ENCODE measurements at places on chromosomes 11 and 22. TPM values are rescaled to one million over a fixed set of nuclear protein-coding genes. Genes with fewer than 3 reads are reported as not detected.

- DNase-seq: no peak
- H3K4me1 ChIP-seq: no peaks in the 10 kb centered on the region
- H3K4me3 ChIP-seq: no peak overlapping the region
- no peaks in the 10 kb centered on the region for H3K27me3 ChIP-seq
- no peak overlapping the region for H3K27ac ChIP-seq
These were observed 951.6 kb downstream of the DLG2 start for GRCh38 chr11:84675396-84676025.

- peak; percentile 32 for DNase-seq
- H3K4me3 ChIP-seq: no peak overlapping the region
- peaks cover 35% of the 10 kb centered on the region for H3K36me3 ChIP-seq
- H3K4me1 ChIP-seq: no peaks in the 10 kb centered on the region
- no peak overlapping the region for H3K27ac ChIP-seq
These were observed 25.7 kb downstream of the DRD4 start for GRCh38 chr11:662689-663274.

- no peaks in the 10 kb centered on the region for H3K27me3 ChIP-seq
- no peaks in the 10 kb centered on the region for H3K36me3 ChIP-seq
- peak; percentile 51 for DNase-seq
These were observed 1.2 kb downstream of the DDX6 start for GRCh38 chr11:118789501-118790356.

- H3K4me3 ChIP-seq: no peak overlapping the region
- no peak for DNase-seq
- H3K27me3 ChIP-seq: peaks cover 39% of the 10 kb centered on the region
- H3K36me3 ChIP-seq: no peaks in the 10 kb centered on the region
These were observed 284.0 kb downstream of the KIRREL3 start for GRCh38 chr11:126716456-126717083.

GRCh38 chr22:41998361-41999261 is at the start of gene WBP2NL:
WBP2NL (plus strand) TSS chr22:41998788; CDS start chr22:41998819, 31 bp downstream.
- H3K4me3 ChIP-seq: peak within 1 kb of the TSS; percentile 74
- H3K27ac ChIP-seq: peak within 1 kb of the TSS; percentile 62
- peaks cover 23% of the 10 kb centered on the region for H3K4me1 ChIP-seq
- H3K27me3 ChIP-seq: peaks cover 13% of the 10 kb centered on the region
- H3K36me3 ChIP-seq: no peaks in the 10 kb centered on the region

GRCh38 chr11:2849994-2850770 is 35.4 kb downstream of the CDKN1C start:
- no peak overlapping the region for H3K4me3 ChIP-seq
- no peaks in the 10 kb centered on the region for H3K36me3 ChIP-seq
- no peaks in the 10 kb centered on the region for H3K4me1 ChIP-seq
- no peaks in the 10 kb centered on the region for H3K27me3 ChIP-seq
- no peak overlapping the region for H3K27ac ChIP-seq

GRCh38 chr11:1881442-1882264 is 10.0 kb downstream of the PRR33 start:
- H3K4me3 ChIP-seq: no peak overlapping the region
- DNase-seq: no peak

DNA sequence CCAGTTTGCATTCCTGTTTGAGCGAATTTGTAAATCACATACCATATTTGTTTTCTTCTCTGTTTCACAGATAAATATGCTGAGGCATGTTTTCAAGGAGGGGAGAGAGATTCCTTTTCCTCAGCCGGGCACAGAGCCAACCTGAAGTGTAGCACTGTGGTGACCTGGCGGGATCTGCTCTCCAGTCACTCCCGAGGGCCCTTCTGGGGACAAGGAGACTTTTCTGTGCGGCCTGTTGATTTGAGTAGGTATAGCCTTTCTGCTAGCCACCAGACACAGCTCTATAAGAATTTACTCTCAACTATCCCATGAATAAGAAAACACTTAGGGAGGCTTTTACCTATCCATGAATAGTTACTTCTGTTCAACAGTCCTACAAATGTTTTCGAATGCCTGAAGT is 63.5 kb upstream of the FDX1 start:
- H3K36me3 ChIP-seq: no peaks in the 10 kb centered on the region
- no peak overlapping the region for H3K27ac ChIP-seq
- H3K27me3 ChIP-seq: no peaks in the 10 kb centered on the region
- no peak for DNase-seq

DNA sequence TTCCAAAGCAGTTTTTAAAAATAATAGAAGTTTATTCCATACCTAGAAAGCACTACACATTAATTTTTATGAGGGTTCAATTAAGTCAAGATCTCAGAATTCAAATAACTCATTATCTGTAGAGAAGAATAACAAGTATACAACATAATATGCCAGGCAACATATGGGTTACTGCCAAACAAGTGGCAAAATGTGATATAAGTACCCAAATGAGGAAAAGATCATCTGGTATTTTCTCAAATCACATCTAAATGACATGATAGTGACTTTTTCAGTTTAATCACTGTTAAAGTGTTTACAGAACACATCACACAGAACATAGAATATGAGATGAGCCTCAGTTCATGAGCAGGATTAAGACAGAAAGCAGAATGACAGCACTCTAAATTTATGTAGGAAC is 123.3 kb downstream of the FCHSD2 start:
- no peaks in the 10 kb centered on the region for H3K4me1 ChIP-seq
- H3K36me3 ChIP-seq: no peaks in the 10 kb centered on the region
- H3K27me3 ChIP-seq: no peaks in the 10 kb centered on the region
- DNase-seq: no peak
- no peak overlapping the region for H3K4me3 ChIP-seq

DNA sequence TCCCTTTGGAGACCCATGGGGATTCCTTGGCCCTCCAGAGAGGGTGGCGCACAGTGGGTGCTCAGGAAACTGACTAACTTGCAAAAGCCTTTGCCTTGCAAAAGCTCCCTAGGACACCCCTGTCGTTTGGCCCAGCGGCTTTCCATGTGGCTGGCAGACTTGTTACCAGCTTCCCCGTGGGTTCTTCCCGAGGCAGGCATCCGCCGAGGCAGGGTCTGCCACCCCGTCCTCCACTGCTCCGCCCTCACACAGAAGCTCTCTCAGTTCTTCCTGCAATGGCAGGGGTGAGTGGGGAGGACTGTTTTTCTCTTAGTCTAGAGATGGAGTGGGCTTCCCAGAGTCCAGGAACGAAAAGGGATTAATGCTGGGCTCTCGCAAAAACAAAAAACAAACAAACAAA is 23.0 kb downstream of the ALX4 start:
- H3K27ac ChIP-seq: no peak overlapping the region
- H3K27me3 ChIP-seq: peaks cover 22% of the 10 kb centered on the region
- H3K4me1 ChIP-seq: no peaks in the 10 kb centered on the region
- no peaks in the 10 kb centered on the region for H3K36me3 ChIP-seq
- no peak for DNase-seq

- H3K4me1 ChIP-seq: no peaks in the 10 kb centered on the region
- no peaks in the 10 kb centered on the region for H3K36me3 ChIP-seq
- H3K27ac ChIP-seq: no peak overlapping the region
- no peak overlapping the region for H3K4me3 ChIP-seq
These were observed 36.3 kb downstream of the SLC5A1 start for GRCh38 chr22:32079130-32080089.

DNA sequence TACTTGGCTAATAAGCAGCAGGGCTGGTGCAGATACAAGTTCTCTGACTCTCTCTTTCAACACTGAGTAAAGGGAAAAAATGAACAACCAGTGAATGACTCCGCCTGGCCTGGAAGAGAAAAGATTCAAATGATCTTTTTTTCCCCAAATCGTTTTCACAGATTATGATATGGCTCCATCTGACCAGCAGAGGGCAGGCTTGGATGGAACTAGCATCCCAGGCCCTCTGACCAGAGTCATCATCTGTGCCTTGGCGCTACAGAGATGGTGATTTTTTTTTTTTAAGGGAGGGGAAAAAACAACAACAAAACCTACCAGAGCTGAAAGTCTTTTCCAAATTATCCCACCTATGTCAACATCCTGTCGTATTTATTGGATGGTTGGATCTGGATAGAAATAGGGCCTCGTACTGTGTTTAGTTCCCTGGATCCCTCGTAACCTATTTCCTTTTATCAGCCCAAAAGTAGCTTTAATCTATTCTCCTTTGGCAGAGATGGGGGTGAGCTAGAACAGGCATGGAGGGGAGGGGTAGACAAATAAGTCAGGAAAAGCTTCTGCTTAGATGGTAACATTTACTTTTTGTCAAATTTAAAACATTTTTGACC is 69.7 kb downstream of the PRSS23 start:
- DNase-seq: peak; percentile 17
- no peaks in the 10 kb centered on the region for H3K36me3 ChIP-seq
- H3K27ac ChIP-seq: no peak overlapping the region
- H3K4me1 ChIP-seq: no peaks in the 10 kb centered on the region

DNA sequence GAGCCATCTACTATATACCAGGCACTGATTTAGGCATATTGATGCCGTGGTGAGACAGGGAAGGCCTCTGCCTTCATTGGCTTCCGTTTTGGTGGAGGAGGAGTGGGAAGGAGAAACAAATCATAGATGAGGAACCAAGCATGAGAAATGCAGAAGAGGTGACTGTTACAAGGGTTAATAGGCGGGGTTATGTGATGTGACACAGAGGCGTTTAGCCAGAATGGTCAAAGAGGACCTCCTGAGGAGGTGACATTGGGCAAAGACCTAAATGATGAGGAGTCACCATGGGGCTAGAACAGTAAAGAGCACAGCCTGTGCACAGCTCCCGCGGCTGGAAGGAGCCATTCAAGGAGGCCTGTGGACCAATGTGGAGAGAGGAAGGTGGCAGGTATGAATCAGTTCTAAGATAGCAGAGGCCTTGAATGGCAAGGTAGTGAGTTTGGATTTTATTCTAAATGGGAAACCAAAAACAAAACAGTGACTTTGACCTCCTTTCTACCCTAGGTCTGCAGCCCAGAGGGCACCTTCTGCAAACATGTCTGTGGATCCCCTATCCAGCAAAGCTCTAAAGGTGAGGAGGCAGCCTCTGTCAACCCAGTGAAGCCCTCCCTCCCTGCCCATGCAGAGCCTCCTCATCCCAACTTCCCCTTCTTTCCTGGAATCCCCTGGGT is 11.7 kb downstream of the MAFF start:
- no peak overlapping the region for H3K27ac ChIP-seq
- no peak for DNase-seq
- H3K36me3 ChIP-seq: no peaks in the 10 kb centered on the region
- H3K4me3 ChIP-seq: no peak overlapping the region

DNA sequence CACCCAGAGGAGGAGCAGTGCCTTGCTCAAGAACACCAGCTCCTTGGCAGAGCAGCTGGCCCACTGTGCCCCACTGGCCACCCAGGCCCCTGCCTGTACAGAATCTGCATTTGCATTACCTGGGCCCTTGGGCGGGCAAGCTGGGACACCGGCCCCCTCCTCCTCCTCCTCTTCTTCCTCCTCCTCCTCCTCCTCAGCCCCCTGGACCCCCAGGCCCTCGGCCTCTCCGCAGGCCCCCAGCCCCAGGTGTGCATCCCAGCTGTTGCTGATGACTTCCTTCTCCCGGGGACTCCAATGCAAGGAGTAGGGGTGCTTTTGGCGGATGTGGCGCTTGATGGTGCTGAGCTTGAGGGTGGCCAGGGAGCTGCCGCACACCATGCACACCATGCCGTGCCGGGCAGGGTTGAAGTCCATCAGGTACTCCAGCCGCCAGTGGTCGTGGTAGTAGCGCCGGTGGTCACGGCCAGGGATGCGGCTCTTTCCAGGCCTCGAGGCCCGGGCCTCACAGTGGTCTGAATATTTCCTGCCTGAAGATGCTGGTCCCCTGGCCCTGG is 2.8 kb downstream of the ZFTA start:
- no peaks in the 10 kb centered on the region for H3K27me3 ChIP-seq
- H3K4me1 ChIP-seq: no peaks in the 10 kb centered on the region
- no peaks in the 10 kb centered on the region for H3K36me3 ChIP-seq
- DNase-seq: no peak
- no peak overlapping the region for H3K27ac ChIP-seq

DNA sequence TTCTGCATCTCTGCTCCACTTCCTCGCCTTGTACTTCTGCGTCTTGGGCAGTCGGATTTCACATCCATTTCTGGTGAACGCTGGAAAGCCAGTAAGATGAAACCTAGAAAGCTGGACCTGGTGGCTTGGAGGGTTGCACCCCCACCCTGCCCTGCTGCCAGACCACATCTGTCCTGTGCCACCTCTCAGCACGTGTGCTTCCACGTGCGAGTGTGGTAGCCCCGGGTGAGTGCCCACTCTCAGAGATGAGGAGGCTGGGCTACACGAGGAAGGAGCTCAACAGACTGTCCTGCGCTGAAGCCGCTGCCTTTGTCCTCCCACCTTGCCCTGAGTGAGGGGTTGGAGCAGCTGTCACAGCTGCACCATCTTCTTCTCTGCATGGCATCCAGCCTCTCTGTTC is 77.5 kb downstream of the NTM start:
- H3K36me3 ChIP-seq: no peaks in the 10 kb centered on the region
- no peak overlapping the region for H3K4me3 ChIP-seq
- H3K27ac ChIP-seq: no peak overlapping the region
- H3K27me3 ChIP-seq: no peaks in the 10 kb centered on the region
- DNase-seq: no peak

Gene APOA4
- not detected for total RNA-seq

Gene MACROD1
- 14.8 TPM for total RNA-seq

Gene SMIM38
- 0.12 TPM for total RNA-seq

Gene NLRP14
- 0.13 TPM for total RNA-seq

Gene PGA3
- total RNA-seq: not detected

Measured in T-cell (primary cell).